ENCODE measurements at places on chromosomes 4 and X. TPM values are rescaled to one million over a fixed set of nuclear protein-coding genes. Genes with fewer than 3 reads are reported as not detected.

The PDCL2 gene
- not detected for total RNA-seq

The HTN3 gene
- not detected for total RNA-seq

The AVPR2 gene
- not detected for total RNA-seq

The FAM53A gene
- 10.3 TPM for total RNA-seq

The GAB3 gene
- total RNA-seq: not detected

The UGT2A3 gene
- not detected for total RNA-seq

The RASL11B gene
- 6.8 TPM for total RNA-seq

The PRR27 gene
- not detected for total RNA-seq

The CNKSR2 gene
- total RNA-seq: 54.5 TPM

The TIGD4 gene
- 4.1 TPM for total RNA-seq

The RAB39B gene
- total RNA-seq: 8.7 TPM

- no peaks in the 10 kb centered on the region for H3K27me3 ChIP-seq
- no peaks in the 10 kb centered on the region for H3K4me1 ChIP-seq
- H3K27ac ChIP-seq: no peak overlapping the region
- H3K4me3 ChIP-seq: no peak overlapping the region
- no peaks in the 10 kb centered on the region for H3K36me3 ChIP-seq
These were observed 125.5 kb upstream of the ARMCX2 start for GRCh38 chrX:101785142-101785541.

DNA sequence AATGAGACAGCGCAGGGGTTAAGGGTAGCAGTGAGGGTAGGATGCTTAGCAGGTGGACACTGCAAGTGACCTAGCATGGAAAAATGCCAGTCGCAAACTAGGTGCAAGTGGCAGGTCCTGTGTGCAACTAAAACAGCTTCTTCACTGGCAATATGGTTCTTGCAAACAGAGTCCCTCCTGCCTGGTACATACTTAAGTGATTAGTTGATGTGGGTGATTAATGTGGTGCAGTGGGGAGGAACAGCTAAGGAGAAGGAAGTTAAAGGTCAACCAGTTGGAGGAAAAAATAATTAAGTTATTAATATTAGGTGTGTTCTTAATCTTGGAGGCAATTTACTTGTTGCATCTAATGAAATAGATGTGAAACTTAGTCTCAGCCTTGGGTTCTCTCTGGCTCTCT lies 121.6 kb upstream of the IGFBP7 start:
- no peak overlapping the region for H3K4me3 ChIP-seq
- H3K27ac ChIP-seq: no peak overlapping the region
- H3K27me3 ChIP-seq: no peaks in the 10 kb centered on the region
- no peaks in the 10 kb centered on the region for H3K36me3 ChIP-seq

- no peaks in the 10 kb centered on the region for H3K36me3 ChIP-seq
- H3K4me3 ChIP-seq: no peak overlapping the region
- no peak overlapping the region for H3K27ac ChIP-seq
- peak; percentile 9 for DNase-seq
- no peaks in the 10 kb centered on the region for H3K4me1 ChIP-seq
These were observed 432.1 kb upstream of the NR3C2 start for GRCh38 chr4:148874331-148874730.

GRCh38 chrX:652341-652741 lies 21.8 kb downstream of the SHOX start:
- H3K4me1 ChIP-seq: no peaks in the 10 kb centered on the region
- H3K36me3 ChIP-seq: no peaks in the 10 kb centered on the region
- H3K4me3 ChIP-seq: no peak overlapping the region
- H3K27me3 ChIP-seq: peaks cover 29% of the 10 kb centered on the region

DNA sequence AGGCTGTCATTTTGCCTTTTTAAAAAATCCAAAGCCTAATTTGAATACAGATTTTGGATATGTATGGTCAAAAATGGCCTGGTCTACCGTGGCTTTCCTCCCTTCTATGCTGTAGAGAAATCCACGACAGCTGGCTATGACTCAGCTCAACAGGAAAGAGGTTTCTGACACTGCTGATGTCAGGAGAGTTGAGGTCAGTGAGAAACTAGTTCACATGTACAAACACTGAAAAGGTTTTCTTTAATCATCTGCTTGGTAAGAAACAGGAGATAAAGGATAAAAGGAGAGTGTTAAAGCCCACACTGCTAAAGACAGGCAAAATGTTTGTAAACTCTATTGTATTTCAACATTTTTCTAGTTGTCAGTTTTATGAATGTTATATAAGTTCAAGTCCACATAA lies 113.9 kb downstream of the NYX start:
- no peak overlapping the region for H3K27ac ChIP-seq
- no peak overlapping the region for H3K4me3 ChIP-seq
- H3K4me1 ChIP-seq: peaks cover 5% of the 10 kb centered on the region
- DNase-seq: no peak
- H3K36me3 ChIP-seq: no peaks in the 10 kb centered on the region

DNA sequence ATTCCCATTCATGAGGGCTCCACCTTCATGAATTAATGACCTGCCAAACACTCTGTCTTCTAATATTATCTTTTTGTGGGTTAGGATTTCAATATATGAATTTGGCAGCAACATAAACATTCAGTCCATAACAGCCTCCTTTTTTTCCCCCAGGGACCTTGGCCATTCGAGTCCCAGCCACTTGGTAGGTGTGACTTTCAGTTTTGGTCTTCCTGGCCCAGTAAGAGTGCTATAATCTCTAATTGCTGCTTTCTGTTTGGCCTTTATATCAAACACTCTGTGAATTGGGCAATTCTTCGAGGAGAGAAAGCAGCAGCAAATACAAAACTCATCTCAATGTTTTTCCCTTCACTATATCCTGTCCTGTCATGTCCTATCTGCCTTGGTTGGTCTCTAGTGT lies 12.4 kb upstream of the RADX start:
- no peak for DNase-seq
- H3K27me3 ChIP-seq: no peaks in the 10 kb centered on the region
- H3K4me1 ChIP-seq: no peaks in the 10 kb centered on the region
- H3K4me3 ChIP-seq: no peak overlapping the region

DNA sequence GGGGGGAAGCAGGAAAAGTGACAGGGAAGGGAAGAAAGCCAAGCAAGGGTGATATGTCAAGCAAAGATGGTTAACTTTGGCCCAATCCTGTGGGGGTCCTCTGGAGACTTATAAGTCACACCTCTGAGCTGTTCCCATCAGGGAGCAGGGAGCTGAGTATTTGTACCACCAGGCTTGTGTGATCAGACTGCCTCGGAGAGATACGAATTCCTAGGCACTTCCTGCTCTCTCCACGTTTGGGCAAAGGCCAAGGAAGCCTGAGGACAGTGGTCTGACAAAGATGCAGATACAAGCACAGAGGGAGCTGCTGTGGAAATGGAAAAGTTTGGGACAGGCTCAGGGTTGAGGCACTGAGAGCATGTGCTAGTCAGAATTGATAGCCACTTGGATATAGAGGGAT lies 10.4 kb upstream of the PPP3CA start:
- H3K36me3 ChIP-seq: no peaks in the 10 kb centered on the region
- no peaks in the 10 kb centered on the region for H3K27me3 ChIP-seq
- H3K4me3 ChIP-seq: no peak overlapping the region
- H3K27ac ChIP-seq: no peak overlapping the region
- no peaks in the 10 kb centered on the region for H3K4me1 ChIP-seq
- DNase-seq: no peak

DNA sequence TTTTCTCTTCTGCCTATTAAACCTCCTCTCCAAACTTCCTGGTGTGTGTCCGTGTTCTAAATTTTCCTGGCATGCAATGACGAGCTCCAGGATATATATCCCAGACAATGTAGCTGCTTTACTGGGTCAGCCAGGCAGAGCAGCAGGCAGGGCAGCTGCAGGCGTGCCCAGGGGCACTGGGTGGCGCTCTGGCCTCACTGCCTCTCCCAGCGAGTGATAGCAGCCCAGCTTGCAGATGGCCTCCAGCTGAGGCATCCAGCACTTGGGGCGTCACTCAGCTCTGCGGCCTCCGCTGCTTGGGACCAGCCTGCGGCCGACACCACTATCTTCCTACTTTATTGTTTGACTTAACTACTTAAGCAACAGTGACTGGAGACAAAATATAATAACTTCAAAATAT lies 23.0 kb upstream of the UBA6 start:
- no peak overlapping the region for H3K27ac ChIP-seq
- H3K27me3 ChIP-seq: no peaks in the 10 kb centered on the region
- DNase-seq: peak; percentile 25
- peaks cover 6% of the 10 kb centered on the region for H3K4me1 ChIP-seq
- no peak overlapping the region for H3K4me3 ChIP-seq

DNA sequence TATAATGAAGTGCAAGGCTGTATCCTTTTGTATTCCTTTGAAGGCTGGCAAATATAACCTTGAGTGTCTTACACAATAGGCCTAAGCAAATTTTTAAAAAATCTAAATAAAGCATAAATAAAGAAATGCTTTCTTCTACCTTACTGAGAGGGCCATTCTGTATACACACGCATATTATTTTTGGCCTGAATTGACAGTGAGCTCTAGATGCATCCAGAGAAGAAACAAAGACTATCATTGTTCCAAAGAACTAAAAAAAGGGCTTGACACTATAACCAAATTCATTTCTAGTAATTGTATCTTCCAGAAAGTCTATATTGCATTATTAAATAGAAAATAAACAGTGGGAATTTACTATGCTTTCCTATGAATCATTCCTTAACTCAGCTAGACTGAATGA lies 100.2 kb downstream of the MAGEB17 start:
- DNase-seq: no peak
- H3K27ac ChIP-seq: no peak overlapping the region
- no peaks in the 10 kb centered on the region for H3K27me3 ChIP-seq

DNA sequence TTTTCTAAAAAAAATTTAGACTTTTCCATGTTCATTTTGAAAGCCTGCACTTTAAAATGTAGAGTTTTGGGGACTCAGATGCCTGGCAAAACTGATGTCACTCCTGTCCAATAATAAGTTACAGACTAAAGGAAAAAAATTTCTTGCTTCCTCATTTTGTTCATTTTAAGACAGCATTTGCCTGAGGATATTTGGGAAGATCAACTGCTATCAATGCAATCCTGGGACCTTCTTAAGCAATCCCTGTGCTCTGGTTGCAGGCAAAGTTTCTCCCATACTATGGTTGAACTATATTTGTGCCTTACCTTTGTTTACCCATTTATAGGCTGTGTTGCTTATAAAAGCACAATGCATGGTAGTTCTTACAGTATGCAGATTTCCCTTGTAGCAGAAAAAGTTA lies 280.4 kb downstream of the CFAP47 start:
- H3K4me3 ChIP-seq: no peak overlapping the region
- H3K4me1 ChIP-seq: no peaks in the 10 kb centered on the region
- H3K36me3 ChIP-seq: no peaks in the 10 kb centered on the region
- H3K27me3 ChIP-seq: no peaks in the 10 kb centered on the region
- no peak overlapping the region for H3K27ac ChIP-seq

GRCh38 chr4:113638562-113638832 lies 123.0 kb downstream of the CAMK2D start:
- H3K36me3 ChIP-seq: no peaks in the 10 kb centered on the region
- H3K4me3 ChIP-seq: no peak overlapping the region
- H3K27ac ChIP-seq: no peak overlapping the region
- no peak for DNase-seq

GRCh38 chr4:37976991-37977470 lies 16.8 kb downstream of the PTTG2 start:
- H3K4me1 ChIP-seq: peaks cover 17% of the 10 kb centered on the region
- no peaks in the 10 kb centered on the region for H3K36me3 ChIP-seq

DNA sequence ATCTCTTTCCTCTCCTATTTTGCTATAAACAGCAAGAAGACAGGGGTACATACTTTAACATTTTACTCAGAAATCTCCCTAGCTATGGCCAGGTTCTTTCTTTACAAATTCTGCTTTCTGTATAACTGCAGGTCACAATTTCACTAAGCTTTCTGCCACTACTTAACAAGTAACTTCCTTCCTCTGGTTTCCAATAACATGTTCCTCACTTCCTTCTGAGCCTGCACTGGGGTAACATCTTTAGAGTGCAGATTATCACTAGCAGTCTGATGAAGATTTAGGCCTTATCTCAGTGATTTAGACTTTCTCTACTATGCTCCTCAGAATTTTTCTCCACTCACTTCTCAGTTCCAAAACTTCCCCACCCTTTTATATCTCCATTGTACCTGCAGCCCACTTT lies 1930.5 kb upstream of the AGA start:
- no peak overlapping the region for H3K27ac ChIP-seq
- H3K4me3 ChIP-seq: no peak overlapping the region
- H3K36me3 ChIP-seq: no peaks in the 10 kb centered on the region
- H3K4me1 ChIP-seq: no peaks in the 10 kb centered on the region
- H3K27me3 ChIP-seq: no peaks in the 10 kb centered on the region

- no peaks in the 10 kb centered on the region for H3K27me3 ChIP-seq
- DNase-seq: no peak
- no peak overlapping the region for H3K4me3 ChIP-seq
These were observed 105.9 kb upstream of the HPGD start for GRCh38 chr4:174628191-174628590.

DNA sequence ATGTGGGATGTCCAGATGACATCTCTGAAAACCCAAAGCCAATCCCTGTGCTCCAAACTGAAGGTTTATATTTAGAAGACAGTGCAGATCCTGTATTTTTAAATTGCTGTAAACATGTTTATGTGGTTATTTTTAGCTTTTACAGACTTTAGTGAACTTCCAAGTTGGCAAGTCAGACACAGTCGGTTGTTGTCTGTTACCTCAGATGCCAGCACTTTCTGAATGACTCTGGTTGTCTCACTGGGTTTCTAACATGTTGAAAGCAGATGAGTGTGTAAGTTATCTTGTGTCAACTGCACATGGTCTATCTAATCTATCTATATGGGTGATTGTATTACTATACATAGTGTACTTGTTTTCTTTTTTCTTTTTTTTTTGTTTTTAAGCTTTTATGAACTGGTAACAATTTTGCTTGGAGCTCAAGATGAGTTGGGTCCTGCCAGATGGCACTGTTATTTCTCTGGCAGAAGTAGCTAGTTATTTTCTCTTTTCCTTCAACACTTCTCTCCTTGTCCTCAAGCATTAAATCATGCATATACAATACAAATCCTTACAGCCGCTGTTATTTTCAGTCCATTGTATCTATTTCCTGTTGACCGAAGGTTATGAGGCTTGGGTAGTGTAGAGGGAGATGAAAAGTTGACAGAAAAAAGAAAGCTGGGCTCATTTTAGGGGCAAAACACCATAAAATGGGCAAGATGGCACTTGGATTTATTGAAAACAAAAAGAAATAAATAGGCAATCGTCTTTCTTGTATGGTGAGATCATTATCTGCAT lies 66.3 kb downstream of the GAB1 start:
- no peak overlapping the region for H3K4me3 ChIP-seq
- no peak overlapping the region for H3K27ac ChIP-seq
- DNase-seq: no peak

- no peaks in the 10 kb centered on the region for H3K36me3 ChIP-seq
- peaks cover 11% of the 10 kb centered on the region for H3K4me1 ChIP-seq
- no peaks in the 10 kb centered on the region for H3K27me3 ChIP-seq
- no peak overlapping the region for H3K4me3 ChIP-seq
These were observed 12.5 kb downstream of the RELL1 start for GRCh38 chr4:37673538-37674192.

GRCh38 chr4:176879380-176880116 lies 86.8 kb upstream of the VEGFC start:
- no peaks in the 10 kb centered on the region for H3K36me3 ChIP-seq
- no peaks in the 10 kb centered on the region for H3K27me3 ChIP-seq
- peaks cover 6% of the 10 kb centered on the region for H3K4me1 ChIP-seq
- no peak overlapping the region for H3K4me3 ChIP-seq
- DNase-seq: no peak
